ENCODE measurements at places on chromosomes 16 and 17.

DNA sequence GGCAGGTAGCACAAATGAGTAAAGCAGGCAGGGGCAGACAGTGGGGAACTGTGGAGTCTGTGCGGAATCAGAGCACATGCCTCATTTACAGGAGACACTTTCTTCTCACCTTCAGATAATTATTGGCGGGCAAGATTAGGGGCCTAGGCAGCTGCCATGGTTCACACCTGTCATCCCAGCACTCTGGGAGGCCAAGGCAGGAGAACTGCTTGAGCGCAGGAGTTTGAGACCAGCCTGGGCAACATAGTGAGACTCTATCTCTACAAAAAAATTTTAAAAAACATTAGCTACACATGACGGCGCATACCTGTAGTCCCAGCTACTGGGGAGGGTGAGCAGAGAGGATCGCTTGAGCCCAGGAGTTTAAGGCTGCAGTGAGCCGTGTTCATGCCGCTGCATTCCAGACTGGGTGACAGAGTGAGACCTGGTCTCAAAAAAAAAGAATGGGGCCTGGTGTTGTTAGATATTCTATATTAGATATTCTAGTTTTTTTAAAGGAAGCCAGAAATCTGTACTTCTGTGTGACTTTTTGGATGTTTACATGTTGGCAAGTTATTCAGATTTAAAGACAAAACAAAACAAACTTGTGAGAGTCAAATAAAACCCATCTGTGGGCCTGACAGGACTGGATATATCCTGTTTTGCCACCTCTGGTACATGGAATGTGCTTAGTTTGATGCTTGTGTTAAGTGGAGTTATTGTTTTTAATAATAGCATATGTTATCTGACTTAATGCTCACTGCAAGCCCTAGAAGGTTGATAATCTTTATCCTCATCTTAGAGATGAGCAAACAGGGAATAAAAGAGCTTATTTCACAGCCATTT lies 4.9 kb upstream of the LPCAT2 start:
- no peak for DNase-seq

- no peak for DNase-seq
Measured at GRCh38 chr17:19317359-19318095, 45.0 kb downstream of the B9D1 start.

DNA sequence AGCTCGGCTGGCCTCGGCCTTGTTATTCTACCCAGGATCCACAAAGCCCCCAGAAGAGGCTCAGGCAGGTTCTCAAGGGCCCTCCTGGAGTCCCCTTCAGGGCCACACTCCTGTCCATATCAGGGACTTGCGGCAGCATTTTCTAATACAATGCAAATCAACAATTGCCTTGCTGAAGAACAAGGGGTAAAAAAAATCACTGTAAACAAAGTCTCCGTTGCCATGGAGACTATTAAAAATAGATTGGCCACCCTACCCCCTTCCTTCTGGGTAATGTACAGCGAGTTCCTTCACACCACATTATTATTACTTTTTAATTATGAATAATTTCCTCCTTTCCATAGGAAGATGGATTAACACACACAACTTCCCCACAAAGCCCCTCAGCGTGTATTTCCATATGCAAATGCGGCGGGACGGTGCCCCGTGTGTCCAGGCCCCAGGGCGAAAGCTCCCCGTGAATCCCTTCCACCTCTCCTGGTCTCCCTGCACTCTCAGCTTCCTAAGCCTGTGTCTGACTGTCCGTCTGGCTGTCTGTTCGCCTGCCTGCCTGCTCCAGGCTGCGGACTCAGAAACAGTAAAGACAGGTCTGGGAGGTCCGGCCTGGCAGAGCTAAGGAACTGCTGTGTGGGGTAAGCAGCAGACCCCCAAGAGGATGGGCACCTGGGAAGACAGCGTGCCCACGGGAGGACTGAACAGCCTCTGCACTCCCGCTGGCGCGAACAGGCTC lies 196.6 kb downstream of the RBFOX3 start:
- no peak for DNase-seq

- no peak for DNase-seq
Measured at GRCh38 chr17:47862621-47863440, 11.9 kb upstream of the SP6 start.

GRCh38 chr17:53696286-53696685 lies 126.4 kb upstream of the KIF2B start:
- DNase-seq, result no peak

DNA sequence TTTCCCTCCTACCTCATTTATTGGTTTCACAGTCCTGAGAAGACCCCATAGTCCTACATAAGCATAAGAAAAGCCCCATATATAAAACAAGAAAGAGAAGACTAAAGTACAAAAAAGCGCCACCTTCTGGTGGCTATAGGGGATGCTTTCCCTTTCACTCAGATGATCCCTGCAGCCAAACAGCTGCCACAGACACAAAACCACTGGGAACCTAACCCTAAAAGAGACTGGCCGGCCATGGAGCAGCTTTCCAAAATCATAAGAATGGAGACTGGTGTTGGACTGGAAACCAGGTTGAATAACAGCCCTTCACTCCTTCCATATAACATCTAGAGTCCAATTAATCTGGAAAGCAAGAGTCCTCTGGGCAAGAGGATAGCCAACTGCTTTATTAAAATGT lies 11.4 kb downstream of the DYNC1LI2 start:
- no peak for DNase-seq

DNA sequence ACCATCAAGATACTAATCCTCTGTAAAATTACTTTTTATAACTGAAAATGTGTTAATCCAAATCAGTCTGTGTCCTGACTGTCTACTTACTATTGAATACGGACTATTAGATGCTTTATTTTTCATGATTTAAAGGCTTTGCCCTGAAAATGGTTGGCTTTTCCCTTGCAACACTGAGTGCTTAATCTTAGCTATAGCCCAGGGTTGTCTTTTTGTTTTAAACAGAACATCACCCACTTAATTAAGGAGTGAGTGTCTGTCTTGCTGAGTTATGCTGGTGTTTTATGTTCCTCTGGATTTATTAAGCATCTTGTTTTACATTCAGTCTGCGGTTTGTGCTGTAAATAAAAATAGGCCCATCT lies 11.0 kb downstream of the FTO start:
- no peak for DNase-seq

GRCh38 chr16:56212144-56212543 lies 20.9 kb downstream of the GNAO1 start:
- no peak for DNase-seq

DNA sequence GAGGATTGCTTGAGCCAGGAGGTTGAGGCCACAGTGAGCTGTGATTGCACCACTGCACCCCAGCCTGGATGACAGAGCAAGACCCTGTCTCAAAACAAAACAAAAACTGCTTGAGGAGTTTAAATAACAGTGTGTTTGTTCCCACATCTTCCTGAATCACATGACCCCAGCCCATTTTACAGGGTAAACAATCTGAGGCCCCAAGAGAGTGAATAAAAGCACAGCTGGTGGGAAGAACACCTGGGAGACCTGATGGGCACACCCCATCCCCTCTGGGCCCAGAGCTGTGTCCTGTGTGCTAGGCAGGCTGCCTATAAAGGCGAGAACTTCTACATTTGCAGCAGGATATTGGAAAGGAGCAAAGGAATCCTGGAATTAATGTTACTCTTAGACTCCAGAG lies 69.6 kb downstream of the PLXDC1 start:
- DNase-seq, result peak; percentile 13

GRCh38 chr16:66959704-66960161 lies 1.3 kb upstream of the CES3 start:
- DNase-seq, result no peak

DNA sequence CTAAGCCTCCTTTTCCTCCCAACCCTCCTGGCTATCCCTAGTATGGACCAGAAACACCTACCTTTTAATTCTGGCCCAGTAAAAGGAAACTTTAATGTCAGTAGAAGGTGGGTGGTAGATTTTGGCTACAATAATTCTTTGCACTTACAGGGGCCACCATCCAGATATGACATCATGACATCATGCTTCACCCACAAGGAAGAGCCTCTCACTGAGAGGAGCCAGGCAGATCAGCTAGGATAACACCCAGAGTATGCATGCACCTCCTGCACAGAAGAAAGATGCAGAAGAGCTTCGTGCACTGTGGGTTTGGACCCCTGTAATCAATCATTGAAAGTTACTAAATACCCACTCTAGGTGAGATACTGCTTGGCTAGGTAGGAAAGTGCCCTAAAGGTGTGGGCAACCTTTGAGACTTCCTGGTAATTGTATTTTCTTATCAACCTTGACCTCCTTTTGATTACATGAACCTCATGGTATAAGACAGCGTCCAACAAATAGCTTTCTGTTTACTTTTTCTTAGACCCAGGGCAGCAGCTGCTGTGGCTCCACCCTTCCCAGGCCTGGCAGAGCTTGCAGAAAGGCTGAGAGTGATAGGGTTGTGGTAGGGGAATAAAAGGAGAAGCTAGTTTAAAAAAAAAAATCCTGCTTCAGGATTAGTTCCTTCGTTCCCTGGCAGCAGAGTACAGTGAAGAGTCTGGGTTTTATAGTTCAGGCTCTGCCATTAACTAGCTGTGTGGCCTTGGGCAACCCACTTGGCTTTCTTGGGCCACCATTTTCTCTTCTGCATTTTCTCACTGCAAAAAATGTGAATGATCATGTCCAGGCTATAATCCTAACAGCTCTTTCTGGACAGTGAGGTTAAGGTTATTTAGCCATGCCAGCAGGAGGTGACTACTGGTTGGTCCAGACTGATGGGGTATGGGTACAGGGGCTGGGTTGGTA lies 6.2 kb downstream of the MAP3K14 start:
- no peak for DNase-seq

DNA sequence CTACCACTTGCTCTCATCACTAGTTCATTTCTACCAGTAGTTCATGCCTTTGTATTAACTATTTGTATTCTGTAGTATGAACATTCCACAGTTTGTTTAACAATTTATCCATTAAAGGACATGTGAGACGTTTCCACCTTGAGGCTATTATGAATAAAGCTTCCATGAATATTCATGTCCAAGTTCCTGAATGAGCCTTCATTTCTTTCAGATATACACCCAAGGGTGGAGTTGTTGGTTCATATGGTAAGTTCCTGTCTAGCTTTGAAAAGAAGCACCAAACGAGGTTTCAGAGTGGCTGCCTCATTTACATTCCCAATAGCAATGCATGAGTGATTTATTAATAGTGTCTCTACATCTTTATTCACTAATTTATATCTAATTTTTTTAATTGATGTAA lies 407.8 kb upstream of the C16orf82 start:
- DNase-seq, result no peak

DNA sequence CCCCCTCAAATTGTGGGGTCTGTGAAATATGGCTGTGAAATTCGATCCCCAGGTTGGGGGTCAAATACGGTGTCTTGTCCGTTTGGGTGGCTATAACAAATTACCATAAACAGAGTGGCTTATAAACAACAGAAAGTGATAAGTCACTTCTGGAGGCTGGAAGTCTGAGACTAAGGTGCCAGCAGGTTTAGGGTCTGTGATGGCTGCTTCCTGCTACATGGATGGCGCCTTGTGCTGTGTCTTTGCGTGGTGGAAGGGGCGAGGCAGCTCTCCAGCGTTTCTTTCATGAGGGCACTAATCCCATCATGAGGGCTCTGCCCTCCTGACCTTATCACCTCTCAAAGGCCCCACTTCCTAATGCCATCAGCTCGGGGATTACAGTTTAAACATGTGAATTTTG lies 120.0 kb downstream of the IRF8 start:
- DNase-seq, result no peak

GRCh38 chr16:84699712-84700445 lies at the start of gene USP10:
USP10 (plus strand) TSS chr16:84700000; CDS start chr16:84700091, 91 bp downstream.
- DNase-seq, result peak; percentile 79

- no peak for DNase-seq
Measured at GRCh38 chr17:17763734-17764133, 73.1 kb downstream of the SREBF1 start.
